ENCODE measurements at places on chromosomes 2 and 18.

DNA sequence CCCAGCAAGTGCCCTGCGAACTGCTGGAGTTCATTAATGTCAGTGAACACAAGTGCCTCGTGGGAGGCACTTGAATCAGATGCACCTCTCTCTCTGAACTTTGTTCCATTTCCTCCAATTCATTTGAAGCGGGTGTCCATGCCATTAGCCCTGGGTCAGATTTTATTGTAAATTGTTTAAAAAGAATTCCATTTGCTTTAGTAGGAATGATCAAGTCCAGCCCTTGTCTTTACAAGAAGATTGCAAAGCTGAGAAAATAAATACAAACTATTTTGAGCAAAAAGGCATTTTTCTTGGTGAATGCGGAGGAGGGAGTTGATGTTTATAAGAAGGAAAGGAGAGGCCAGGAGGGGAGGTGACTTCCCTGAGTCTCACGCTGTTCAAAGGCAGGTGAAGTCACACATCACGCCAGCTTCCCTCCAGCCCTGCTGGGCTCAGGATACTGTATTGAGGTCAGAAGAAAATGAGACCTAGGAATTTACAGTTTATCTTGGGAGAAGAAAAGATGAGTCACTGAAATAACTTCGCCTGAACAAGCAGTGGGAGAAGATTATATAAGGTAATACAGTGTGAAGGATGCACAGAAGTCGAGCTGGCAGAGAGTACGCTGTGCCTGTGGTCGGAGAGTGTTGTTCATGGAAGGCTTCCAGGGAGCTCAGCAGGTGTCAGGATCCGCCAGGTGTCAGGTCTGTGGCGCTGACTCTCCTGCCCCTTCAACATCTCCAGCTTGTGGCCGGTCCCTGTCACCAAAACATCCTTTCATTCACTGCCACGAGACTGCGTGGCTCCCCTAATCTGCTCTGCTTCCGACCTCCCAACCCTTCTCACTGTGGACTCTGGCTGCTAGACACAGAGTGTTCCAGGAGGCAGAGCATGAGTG lies 36.5 kb downstream of the EFR3B start:
- DNase-seq: peak; percentile 50
- H3K27ac ChIP-seq: no peak overlapping the region
- H3K4me1 ChIP-seq: no peaks in the 10 kb centered on the region
- no peak overlapping the region for H3K4me3 ChIP-seq

DNA sequence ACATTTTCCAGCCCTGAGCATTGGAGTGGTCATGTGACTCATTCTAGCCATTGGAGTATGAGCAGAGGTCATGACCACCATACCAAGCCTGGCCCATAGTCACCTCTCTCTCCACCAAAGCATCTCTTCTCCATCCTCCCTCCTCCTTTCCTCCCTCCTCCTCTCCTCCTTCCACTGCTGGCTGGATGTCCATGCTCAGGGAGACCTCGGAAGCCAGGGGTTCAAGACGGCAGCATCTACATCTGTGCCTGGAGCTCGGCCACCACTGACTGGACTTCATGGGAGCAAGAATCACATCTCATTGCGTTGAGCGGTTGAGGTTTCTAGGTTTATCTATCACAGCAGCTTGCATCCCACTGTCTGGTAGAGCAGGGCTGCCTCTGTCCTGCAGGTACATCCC lies 252.4 kb downstream of the NDUFA10 start:
- no peaks in the 10 kb centered on the region for H3K36me3 ChIP-seq
- no peak for DNase-seq
- no peak overlapping the region for H3K4me3 ChIP-seq
- no peaks in the 10 kb centered on the region for H3K4me1 ChIP-seq
- no peaks in the 10 kb centered on the region for H3K27me3 ChIP-seq

DNA sequence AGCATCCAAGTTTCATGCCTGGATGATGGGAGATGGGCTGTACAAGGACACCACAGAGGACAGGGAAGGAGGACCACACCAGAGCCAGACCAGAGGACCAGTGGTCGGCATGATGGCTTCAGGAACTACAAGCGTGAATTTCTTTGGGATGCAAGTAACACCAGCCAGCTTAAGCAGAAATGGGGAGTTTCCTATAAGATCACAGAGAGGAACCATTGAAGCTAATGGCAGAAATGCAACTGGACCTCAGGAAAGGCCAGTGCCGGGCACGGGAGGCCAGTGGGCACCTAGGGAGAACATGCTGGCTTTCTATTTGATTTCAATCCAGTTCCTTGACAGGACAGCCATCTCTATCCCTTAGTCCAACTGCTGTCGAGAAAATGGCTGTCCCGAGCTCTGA lies 145.4 kb downstream of the SH3BP4 start:
- DNase-seq: no peak
- no peak overlapping the region for H3K4me3 ChIP-seq
- H3K27ac ChIP-seq: no peak overlapping the region
- H3K36me3 ChIP-seq: no peaks in the 10 kb centered on the region

GRCh38 chr2:224386876-224387275 lies 15.0 kb downstream of the FAM124B start:
- DNase-seq: no peak
- no peaks in the 10 kb centered on the region for H3K4me1 ChIP-seq
- H3K27me3 ChIP-seq: no peaks in the 10 kb centered on the region
- no peak overlapping the region for H3K27ac ChIP-seq

DNA sequence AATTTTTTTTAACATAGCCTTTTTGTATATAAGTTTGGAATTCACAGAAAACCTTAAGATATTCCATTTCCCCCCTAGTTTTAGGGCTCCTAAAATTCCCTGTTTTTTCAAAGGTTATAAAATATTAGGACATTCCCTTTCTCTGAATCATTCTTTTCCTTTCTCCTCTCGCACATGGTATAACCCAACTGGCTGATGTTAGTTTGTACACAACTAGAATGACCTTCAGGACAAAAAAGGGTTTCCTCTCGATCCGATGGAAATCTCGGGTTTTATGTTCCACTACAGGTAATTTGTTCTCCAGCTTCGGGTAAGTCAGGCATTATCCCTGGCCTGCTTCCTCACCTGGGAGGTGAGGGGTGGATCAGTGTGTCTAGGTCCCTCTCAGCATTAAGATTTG lies 215.1 kb downstream of the LDLRAD4 start:
- H3K4me1 ChIP-seq: no peaks in the 10 kb centered on the region
- no peaks in the 10 kb centered on the region for H3K27me3 ChIP-seq
- H3K27ac ChIP-seq: no peak overlapping the region

- no peaks in the 10 kb centered on the region for H3K36me3 ChIP-seq
- no peak overlapping the region for H3K4me3 ChIP-seq
- H3K4me1 ChIP-seq: no peaks in the 10 kb centered on the region
- DNase-seq: no peak
- no peak overlapping the region for H3K27ac ChIP-seq
- no peaks in the 10 kb centered on the region for H3K27me3 ChIP-seq
Measured at GRCh38 chr2:190354003-190354690, 10.8 kb downstream of the INPP1 start.

GRCh38 chr2:219495531-219496122 lies 3.1 kb upstream of the GMPPA start:
- no peak overlapping the region for H3K4me3 ChIP-seq
- H3K27me3 ChIP-seq: peaks cover 20% of the 10 kb centered on the region
- no peak overlapping the region for H3K27ac ChIP-seq
- peak; percentile 92 for DNase-seq

DNA sequence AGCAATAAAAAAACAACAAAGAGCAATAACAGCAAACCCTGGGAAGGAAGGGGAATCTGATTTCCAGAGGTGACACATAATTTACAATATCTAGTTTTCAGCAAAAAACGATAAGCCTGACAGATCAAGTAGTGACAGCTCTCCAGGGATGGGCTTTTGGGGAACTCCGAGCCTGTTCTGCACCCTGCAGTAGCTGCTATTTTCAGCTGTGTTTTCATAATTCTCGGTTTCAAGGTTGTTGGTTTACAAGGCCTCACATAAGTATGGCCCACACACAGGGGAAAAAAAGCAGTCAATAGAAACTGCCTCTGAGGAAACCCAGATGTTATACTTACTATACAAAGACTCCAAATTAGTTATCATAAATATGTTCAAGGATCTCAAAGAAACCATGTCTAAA lies 67.7 kb upstream of the CTLA4 start:
- H3K4me3 ChIP-seq: no peak overlapping the region
- no peak for DNase-seq
- no peaks in the 10 kb centered on the region for H3K4me1 ChIP-seq

DNA sequence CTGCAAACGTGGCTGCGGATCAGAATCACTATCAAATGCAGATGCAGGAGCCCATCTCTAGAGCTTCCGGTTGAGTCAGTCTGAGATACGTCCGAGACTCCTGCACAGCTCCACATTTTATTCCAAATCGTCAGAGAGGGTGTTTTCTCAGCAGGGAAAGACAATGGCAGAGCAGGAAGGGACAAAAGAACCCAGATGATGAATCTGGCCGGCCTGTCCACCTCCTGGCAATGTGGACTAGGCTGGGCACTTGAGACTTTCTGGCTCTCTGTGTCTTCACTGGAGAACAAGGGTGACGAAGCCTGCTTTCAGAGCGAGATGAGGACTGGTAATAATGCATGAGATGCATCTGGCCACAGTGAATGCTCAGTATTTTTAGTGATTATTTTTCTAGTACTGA lies 255.9 kb upstream of the MYT1L start:
- DNase-seq: no peak
- H3K27me3 ChIP-seq: no peaks in the 10 kb centered on the region
- H3K4me3 ChIP-seq: no peak overlapping the region
- no peaks in the 10 kb centered on the region for H3K4me1 ChIP-seq

DNA sequence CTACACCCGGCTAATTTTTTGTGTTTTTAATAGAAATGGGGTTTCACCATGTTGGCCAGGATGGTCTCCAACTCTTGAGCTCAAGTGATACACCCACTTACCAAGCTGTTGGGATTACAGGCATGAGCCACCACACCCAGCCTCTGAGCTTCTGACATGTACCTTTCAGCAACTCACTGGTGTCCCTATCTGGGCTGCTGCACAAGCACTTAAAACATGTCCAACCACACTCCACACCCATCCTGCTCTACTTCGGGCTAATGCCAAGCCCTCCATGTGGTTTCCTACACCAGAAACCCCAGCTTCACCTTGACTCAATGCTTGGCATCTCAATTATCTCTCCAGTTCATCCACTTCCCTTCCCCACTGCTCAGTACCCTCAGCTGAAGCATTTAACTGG lies 22.4 kb upstream of the ARMC9 start:
- no peaks in the 10 kb centered on the region for H3K36me3 ChIP-seq
- no peaks in the 10 kb centered on the region for H3K4me1 ChIP-seq
- H3K27me3 ChIP-seq: no peaks in the 10 kb centered on the region
- H3K27ac ChIP-seq: no peak overlapping the region
- H3K4me3 ChIP-seq: no peak overlapping the region

- H3K4me1 ChIP-seq: no peaks in the 10 kb centered on the region
- no peaks in the 10 kb centered on the region for H3K27me3 ChIP-seq
- no peak overlapping the region for H3K27ac ChIP-seq
- peak; percentile 10 for DNase-seq
Measured at GRCh38 chr2:2530334-2530733, 199.3 kb upstream of the MYT1L start.

DNA sequence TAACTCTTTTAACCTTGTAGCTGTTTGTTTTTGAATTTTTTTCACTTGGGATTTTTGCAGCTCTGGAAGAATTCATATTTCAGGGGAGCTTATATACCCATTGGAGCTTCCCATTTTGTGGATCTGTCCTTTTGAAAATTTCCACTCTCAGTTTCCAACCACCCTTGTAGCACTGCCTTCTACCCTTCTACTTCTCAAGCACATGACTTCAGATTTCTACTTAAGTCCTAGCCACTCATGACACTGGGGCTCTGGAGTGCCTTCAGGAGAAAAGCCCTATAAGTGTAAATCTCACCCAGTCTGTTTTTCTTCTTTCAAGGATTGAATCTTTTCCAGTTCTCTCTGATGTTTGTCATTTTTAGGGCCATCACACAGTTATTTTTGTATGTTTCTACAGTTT lies 283.7 kb upstream of the KCNH7 start:
- H3K4me1 ChIP-seq: no peaks in the 10 kb centered on the region
- no peak for DNase-seq
- H3K27me3 ChIP-seq: no peaks in the 10 kb centered on the region
- no peak overlapping the region for H3K4me3 ChIP-seq
- H3K36me3 ChIP-seq: no peaks in the 10 kb centered on the region

- no peaks in the 10 kb centered on the region for H3K36me3 ChIP-seq
- no peak overlapping the region for H3K4me3 ChIP-seq
- DNase-seq: no peak
- H3K27ac ChIP-seq: no peak overlapping the region
Measured at GRCh38 chr18:61397222-61397621, 64.0 kb downstream of the CDH20 start.

- H3K27me3 ChIP-seq: no peaks in the 10 kb centered on the region
- H3K27ac ChIP-seq: no peak overlapping the region
- H3K4me3 ChIP-seq: no peak overlapping the region
- no peaks in the 10 kb centered on the region for H3K36me3 ChIP-seq
- H3K4me1 ChIP-seq: no peaks in the 10 kb centered on the region
Measured at GRCh38 chr18:1296237-1296636, 391.6 kb downstream of the ADCYAP1 start.

GRCh38 chr2:37080689-37081088 lies 3.5 kb downstream of the HEATR5B start:
- no peaks in the 10 kb centered on the region for H3K27me3 ChIP-seq
- no peak for DNase-seq
- H3K27ac ChIP-seq: no peak overlapping the region
- no peak overlapping the region for H3K4me3 ChIP-seq

DNA sequence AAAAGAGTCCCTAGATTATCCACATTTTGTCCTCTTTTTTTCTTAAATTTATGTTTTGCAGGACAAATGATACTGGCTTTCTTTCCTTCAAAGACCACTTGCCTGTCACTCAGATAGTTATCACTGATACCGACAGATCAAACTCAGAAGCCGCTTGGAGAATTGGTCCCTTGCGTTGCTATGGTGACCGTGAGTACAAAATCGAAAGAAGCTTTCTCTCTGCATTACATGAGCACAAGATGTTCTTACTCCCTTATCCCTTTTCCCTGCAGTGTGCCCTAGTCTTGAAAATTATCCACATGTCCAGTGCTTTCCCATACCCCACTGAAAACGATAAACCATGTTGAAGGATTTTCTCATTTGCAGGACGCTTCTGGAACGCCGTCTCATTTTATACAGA lies 738.5 kb downstream of the CNTNAP5 start:
- H3K36me3 ChIP-seq: no peaks in the 10 kb centered on the region
- no peaks in the 10 kb centered on the region for H3K27me3 ChIP-seq
- no peak overlapping the region for H3K27ac ChIP-seq
- DNase-seq: peak; percentile 4
- H3K4me1 ChIP-seq: no peaks in the 10 kb centered on the region
